ENCODE measurements at places on chromosomes 12 and 14.
A peak's percentile ranks its signal among the peaks of the same experiment; 100 is the strongest.

- no peak for DNase-seq
These were observed 13.8 kb downstream of the GPR132 start for GRCh38 chr14:105051182-105052109.

DNA sequence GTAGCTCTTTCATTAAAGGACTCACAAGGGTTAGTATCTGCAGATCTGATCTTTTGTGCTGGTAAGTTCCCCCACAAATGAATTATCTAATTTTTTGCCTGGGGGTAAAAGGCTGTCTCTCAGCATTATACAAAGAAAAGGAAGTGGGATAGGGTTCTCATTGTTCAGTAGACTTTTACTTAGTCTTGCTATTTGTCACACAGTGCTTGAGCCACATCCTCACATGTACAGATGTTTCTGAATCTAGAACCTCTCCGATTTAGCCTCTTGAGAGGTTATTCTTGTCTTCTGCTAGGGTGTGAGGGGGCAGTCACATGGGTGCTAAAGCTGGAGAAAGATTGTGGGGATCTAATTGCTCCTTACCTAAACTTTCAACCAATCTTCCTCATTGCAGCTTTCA lies 93.0 kb downstream of the SLC41A2 start:
- DNase-seq, result no peak

- DNase-seq, result peak; percentile 22
These were observed 4.1 kb upstream of the KRT84 start for GRCh38 chr12:52389313-52390207.

DNA sequence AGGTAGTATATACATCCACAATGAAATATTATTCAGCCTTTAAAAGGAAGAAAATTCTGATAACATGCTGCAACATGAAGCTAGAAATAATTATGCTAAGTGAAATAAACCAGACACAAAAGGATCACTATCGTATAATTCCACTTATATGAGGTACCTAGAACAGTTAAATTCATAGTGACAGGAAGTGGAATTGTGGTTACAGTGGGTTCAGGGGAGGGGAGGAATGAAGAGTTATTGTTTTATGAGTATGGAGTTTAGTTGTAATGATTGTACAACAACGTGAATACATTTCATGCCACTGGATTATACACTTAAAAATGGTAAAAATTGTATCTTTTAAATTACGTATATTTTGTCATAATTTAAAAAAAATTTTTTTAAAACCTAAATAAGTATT lies 21.0 kb downstream of the EEA1 start:
- DNase-seq, result no peak

DNA sequence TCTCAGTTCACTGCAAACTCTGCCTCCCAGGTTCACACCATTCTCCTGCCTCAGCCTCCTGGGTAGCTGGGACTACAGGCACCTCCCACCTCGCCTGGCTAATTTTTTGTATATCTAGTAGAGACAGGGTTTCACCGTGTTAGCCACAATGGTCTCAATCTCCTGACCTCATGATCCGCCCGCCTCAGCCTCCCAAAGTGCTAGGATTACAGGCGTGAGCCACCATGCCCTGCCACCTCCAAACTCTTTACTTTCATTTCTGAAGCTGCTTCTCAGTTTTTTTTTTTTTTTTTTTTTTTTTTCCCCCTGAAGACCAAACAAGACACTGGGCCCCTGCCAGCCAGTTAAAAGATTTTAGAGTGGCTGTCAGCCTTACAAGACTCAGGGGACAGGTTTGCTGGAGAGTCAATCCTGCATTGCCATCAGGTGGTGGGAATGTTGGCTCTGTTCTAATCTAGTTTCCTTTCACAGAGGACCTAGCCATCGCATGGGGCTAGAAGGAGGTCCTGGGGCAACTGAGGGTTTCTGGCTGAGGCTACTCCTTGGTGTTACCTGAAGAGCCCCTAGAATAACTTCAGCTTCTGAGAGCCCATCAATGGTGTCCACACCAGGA lies 37.4 kb upstream of the HIGD1C start:
- no peak for DNase-seq

- no peak for DNase-seq
These were observed 47.5 kb downstream of the MRPL42 start for GRCh38 chr12:93514853-93515252.

DNA sequence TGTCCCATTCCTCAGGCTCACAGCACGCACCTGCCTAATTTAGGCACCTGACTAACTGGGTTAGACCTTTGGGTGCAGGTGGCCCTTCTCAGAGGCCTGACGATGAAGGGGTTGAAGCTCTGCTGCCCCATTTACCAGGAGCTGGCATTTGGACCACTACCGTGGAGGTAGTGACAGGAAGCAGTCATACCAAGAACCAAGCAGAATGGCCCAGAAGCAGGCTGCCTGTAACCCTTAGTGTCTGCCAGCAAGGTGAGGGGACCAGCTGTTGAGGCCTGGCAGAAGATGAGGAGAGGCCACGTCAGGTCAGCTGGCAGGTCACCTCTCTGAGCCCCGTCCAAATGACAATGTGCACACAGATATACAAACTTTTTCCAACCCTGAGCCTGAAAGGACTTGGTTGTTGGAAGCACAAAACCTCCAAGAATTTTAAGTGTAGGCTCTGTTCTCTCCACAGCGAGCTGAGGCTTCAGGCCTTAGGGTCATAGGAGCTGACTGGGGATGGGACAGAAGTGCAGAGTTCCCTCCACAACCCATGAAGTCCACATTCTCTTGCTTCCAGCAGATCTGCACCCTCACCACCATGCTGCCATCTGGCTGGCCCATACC lies 23.1 kb downstream of the VASH1 start:
- DNase-seq, result no peak

- no peak for DNase-seq
These were observed 12.6 kb upstream of the CD69 start for GRCh38 chr12:9773216-9773877.

- DNase-seq, result no peak
These were observed 27.0 kb upstream of the DUSP6 start for GRCh38 chr12:89379148-89379838.

GRCh38 chr14:36057452-36058116 lies 118.9 kb downstream of the PTCSC3 start:
- no peak for DNase-seq

DNA sequence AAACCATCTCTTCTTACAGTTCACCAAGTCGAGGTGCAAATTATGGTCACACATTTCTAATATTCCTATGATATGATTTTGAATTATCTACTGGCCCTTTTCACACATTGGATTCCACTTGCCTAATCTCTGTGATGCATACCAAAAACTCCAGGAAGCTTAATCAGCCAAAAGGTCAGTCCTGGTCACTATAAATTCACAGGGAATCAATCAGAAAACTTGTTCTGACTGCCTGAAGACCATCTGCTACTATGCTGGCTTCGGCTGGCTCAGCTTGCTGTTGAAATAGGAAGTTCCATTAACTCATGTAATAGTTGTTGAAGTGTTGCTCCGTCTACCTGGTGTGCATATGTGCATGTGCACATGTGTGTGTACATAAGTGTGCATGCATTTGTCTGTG lies 142.8 kb upstream of the FLRT2 start:
- no peak for DNase-seq

GRCh38 chr12:62123721-62124203 lies 136.4 kb upstream of the USP15 start:
- DNase-seq, result peak; percentile 59

GRCh38 chr12:63302269-63302940 lies 151.4 kb upstream of the AVPR1A start:
- DNase-seq, result no peak

DNA sequence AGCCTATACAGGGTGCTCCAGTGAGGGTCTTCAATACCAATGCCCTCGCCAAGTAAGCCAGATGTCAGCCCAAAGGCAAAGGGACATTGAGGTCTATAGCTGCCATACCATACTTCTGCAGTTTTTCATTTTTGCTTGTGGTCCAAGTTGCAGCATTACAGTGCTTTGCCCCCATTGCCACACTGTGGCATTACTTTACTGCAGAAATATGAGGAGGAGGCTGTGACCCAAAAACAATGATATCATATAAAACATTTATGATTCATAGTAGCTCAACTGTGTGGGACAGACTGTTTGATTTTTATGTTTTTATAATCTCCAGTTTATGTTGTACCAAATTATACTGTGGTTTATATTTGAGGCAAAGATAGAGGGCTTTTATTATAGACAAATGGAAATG lies 64.1 kb downstream of the KIAA0586 start:
- DNase-seq, result no peak

GRCh38 chr12:94172031-94172430 lies 23.7 kb downstream of the PLXNC1 start:
- no peak for DNase-seq

GRCh38 chr12:48419116-48419935 lies 53.0 kb upstream of the ANP32D start:
- no peak for DNase-seq

DNA sequence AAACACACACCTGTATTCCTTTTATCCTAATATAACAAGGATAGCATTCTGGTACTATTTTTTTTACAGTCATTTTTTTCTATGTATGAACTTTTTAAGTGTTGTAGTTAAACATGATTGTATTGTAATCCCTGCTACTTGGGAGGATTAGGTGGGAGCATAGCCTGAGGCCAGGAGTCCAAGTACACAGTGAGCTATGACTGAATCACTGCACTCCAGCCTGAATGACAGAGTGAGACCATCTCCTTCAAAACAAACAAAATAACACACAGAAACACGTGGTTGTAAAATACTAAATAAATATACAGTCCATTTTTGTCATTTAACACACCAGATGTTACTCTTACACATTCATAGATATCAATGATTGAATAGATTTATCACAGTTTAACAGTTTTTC lies 56.9 kb downstream of the MAP4K5 start:
- DNase-seq, result no peak

DNA sequence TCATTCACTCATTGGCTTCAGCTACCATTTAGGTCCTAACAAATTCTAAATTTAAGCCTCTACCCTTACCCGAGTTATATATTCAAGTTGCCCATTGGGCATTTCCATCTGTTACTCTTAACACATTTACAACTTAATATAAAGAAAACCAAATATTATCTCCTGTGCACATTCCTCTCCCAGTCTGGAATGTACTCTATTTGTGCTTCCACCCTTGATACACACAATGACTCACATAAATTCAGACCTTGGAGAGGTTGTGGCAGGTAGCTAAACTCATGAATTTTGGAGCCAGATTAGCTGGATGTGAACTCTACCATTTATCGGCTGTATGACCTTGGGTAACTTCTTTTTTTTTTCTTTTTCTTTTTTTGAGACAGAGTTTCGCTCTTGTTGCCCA lies 51.1 kb downstream of the BRMS1L start:
- DNase-seq, result no peak

DNA sequence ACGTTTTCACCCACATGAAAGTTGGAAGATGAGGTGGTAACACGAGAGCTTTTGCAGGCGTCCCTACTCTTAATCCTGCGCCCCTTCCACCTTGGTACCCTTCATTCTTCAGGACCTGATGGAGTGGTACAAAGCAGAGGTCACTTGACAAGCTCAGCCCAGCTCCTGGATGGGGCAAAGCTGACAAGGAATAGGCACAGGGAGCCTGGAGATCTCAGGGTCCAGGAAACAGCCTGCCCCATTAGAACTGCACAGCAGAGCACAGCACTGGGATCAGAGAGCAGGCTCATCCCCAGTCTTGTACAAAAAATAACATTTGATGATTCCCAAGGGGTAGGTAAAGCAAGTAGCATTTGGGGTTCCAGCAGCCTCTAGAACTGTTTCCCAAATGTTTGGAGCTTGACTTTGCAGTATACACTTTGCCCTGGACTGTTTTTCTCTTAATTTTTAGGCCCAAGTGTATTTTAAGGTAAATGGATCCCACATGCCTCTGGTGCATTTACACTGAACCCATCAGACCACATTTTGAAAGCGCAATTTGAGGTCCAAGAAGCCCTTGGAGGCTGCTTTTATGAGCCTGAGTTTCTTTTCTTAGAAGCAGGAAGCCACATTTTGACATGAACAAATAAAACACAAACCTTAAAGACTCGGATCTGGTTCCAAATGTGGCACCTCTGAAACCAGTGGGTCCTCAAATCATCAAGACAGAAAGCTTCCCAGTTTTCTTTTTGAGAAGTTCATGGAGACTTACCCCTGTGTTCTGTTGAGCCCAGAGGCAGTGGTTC lies 633 bp downstream of the TC2N start:
- no peak for DNase-seq

GRCh38 chr14:63457498-63457897 lies 85.7 kb downstream of the PPP2R5E start:
- peak; percentile 4 for DNase-seq
